ENCODE measurements at places on chromosomes 3 and 15.

GRCh38 chr15:100737214-100737613 lies 134.8 kb downstream of the ASB7 start:
- DNase-seq, result no peak

DNA sequence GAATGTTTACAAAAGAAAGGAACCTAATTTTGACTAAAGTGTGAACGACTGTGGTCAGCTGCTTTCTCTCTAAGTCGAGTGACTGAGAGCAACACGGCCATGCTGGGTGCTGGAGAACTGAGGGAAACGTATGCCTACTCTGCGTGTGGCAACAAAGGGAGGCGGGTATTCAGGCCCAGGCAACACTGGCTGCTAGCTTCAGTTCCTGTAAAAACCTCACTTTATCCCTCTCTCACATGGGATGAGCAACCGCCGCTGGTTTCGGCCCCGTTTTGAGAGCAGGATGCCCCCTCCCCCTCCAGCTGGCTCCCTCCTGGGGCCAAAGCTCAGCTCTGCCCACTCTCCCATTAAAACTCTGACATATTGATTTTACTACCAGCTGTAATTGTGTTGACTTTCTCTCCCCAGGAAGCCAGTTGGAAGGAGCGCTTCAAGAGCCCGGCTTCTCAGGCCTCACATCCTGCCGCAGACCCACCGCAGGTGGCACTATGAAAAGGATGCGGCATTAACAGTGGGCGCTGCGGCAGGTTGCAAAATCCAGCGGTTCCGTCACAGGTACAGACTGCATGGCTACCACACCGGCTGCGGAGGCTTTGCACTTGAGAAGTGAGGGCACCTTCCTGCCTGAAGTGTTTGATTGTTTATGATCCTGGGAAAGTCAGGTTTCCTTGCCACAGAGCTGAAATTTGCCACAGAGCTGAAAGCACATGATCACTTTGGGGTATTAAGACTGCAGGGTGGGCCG lies 12.7 kb downstream of the PLXND1 start:
- DNase-seq, result no peak

GRCh38 chr3:98885851-98886250 lies 15.6 kb downstream of the DCBLD2 start:
- no peak for DNase-seq

DNA sequence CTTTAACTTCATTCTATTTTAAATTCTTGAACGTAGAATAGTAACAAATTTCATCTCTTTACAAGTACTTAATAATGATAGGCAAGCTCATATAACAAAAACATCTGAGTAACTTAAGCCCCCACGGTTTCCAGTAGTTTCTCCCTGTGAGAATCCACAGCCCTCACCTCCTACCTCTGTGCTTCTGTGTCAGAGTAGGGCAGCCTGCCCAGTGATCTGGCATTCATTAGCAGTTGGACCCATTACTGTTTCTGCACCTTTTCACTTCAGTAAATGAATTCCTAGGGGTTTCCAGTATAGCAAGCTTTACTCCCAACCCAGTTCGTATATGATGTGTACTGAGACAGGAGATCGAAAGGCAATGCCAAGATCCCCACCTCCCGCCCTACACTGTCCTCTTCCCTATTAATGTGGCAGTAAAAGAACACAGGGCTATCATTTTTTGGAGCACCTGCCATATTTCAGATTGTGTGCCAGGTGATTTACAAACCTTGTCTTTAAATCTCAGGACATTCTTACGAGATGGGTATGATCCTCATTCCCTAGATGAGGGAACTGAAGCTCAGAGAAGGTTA lies 40.8 kb downstream of the EIF2AK4 start:
- no peak for DNase-seq

DNA sequence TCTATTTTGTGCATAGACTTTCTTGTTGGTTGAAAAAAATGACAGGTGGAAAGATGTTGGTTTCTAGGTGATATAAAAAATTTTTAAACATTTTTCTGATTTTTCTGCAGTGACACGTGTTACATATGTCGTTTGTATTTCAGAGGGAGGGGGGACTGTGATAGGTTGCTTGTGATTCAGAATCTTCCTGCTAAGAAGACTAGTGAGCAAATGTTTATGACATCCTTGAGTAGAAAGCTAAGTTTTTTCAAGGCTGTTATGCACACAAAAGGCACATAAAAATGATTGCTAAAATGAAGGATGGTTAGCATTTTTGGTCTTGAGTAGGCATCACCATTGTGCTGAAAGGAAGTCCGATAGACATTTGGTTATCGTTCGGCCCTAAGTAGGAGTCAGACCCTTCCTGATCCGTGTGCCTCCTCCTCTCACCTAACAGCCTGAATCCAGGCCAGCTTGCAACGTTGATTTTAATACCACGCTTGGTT lies 1.5 kb downstream of the ZNF639 start:
- no peak for DNase-seq

- DNase-seq, result no peak
Observed at GRCh38 chr15:72289597-72290325, 17.4 kb upstream of the PARP6 start.

- DNase-seq, result no peak
Observed at GRCh38 chr3:123568034-123568433, 16.8 kb downstream of the HACD2 start.

DNA sequence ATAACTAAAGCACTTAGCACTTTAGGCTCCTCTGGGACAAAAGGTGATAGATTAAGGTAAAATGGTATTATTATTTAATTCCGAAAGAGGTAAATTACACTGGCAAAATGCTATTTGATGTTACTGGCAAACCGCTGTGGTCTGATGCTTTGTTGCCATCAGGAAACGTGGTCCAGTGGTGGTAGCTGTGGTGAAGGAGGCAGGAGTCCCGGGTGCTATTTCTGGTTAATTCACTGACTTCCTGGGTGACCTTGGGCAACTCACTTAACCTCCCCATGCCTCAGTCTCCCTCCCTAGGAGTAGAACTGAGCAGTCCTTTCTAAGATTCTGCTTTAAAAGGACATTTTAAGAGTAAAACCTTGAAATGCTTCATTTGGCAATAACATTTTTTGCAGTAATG lies 233.4 kb downstream of the ZPLD1 start:
- no peak for DNase-seq

DNA sequence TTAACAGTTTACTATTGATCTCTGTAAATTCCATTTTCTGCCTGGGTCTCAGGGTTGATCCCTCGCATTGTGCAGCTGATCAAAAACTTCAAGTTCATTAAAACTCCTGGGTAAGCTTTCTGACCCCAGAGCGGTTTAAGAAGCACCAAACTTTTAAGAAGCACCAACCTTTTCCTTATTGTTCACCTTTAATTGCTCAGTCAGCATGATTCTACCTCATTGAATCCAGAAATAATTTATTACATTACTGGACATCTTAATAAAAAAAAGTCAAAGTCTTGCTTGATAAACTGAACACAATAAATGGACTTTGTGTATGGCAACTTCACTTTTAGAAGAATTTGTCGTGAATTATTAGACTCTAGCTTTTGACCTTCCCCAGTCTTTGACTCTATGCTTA lies 46.9 kb downstream of the HDGFL3 start:
- no peak for DNase-seq

GRCh38 chr3:177731644-177732268 lies 534.5 kb upstream of the TBL1XR1 start:
- DNase-seq, result no peak

DNA sequence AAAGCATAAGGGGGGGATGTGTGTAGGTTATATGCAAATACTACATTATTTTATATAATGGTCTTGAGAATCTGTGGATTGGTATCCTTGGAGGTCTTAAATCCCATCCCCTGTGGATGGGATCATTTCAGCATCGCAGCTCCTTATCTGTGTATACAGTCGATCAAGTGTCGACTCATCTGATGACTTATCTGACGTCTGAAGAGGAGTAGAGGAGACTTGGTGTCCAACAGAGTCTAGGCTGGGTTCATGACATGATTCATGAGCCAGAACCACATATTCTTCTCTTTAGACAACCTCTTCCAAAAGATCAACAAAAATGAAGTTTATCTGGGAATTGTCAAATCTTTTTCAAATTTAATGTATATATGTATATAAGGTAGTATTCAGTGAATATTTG lies 220.7 kb downstream of the NR2F2 start:
- DNase-seq, result no peak

GRCh38 chr3:108511055-108511454 lies 659 bp upstream of the MYH15 start:
- DNase-seq, result no peak

DNA sequence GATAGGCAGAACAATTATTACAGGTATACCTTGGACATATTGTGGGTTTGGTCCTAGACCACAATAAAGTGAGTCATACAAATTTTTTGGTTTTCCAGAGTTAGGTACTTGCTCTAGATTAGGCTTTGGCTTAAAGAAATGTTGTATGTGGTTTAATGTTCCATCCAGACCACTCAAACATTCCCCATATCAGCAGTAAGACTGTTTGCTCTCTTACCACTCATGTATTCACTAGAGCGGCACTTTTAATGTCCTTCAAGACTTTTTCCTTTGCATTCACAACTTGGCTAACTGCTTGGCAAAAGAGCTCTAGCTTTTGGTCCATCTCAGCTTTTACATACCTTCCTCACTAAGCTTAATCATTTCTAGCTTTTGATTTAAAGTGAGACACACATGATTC lies 250.5 kb upstream of the SETMAR start:
- DNase-seq, result no peak

- peak; percentile 57 for DNase-seq
Observed at GRCh38 chr3:195147649-195148080, 123.3 kb downstream of the XXYLT1 start.

- DNase-seq, result no peak
Observed at GRCh38 chr3:23312866-23313265, 109.7 kb downstream of the UBE2E2 start.

- DNase-seq, result no peak
Observed at GRCh38 chr3:4680227-4680691, 187.1 kb downstream of the ITPR1 start.

- DNase-seq, result no peak
Observed at GRCh38 chr3:35709691-35710090, 70.4 kb downstream of the ARPP21 start.

GRCh38 chr3:69104586-69104985 lies 17.8 kb downstream of the LMOD3 start:
- DNase-seq, result no peak

Data from left ventricle myocardium inferior (tissue), 1 donor.